Stomach (tissue), 19 donors: ENCODE measurements at places on chromosomes 7 and 10. TPM values are rescaled to one million over a fixed set of nuclear protein-coding genes. Genes with fewer than 3 reads are reported as not detected.

DNA sequence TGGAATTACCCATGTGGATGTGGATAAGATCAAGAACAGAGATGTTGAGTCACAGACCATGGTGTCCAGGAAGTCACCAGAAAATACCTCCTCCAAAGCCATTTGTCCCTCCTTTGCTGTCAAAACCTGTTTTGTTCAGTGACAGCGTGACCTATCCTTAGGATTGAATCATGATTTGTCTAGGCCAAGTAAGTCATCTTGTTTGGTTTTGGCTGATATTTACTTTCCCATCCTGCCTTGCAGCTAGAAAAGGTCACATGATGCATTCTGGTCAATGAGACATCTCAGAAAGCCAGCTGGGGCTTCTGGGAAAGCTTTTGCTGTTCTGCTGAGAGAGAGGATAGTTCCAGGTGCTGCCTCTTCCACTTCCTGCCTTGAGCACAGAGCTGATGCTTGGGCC, 225.3 kb upstream of the ZMIZ1 start:
- DNase-seq: no peak

DNA sequence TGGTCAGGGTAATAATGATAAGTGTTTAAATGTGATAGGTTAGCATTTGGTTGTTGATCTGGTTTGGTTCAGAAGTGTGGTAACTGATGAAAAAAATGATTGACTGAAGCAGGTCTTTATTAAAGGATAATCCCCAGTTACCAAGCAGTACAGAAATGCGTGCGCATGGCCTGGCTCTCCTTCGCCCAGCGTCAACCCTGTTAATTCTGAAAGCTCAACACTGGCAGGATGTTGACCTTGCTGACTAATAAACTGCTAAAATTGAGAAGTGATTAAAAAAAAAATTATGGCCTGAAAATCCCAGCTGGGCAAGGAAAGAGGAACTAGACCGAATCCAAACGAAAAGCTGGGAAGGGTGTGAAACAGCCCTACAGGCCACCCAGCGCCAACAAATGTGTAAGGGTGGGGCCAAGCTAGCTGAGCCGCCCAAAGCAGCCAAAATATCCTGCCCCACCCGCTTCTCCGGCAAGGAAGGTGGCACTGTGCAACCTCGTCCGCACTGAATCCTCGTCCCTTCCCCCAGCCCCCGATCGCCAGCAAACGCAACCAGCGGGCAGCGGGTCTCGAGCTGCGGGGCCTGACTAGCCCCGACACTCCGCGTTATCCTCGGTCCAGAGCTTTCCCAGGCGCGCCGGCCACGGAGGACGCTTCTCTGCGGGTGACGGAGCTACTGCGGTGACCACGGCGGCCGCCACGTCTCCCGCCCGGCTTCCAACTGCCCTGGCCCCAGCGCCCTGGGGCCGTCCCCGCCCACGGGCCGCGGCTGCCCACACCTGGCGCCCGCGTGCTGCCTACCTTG, 561 bp downstream of the SHTN1 start:
- DNase-seq: peak; percentile 66

- DNase-seq: no peak
Observed at GRCh38 chr10:77500754-77501151, 136.9 kb downstream of the KCNMA1 start.

DNA sequence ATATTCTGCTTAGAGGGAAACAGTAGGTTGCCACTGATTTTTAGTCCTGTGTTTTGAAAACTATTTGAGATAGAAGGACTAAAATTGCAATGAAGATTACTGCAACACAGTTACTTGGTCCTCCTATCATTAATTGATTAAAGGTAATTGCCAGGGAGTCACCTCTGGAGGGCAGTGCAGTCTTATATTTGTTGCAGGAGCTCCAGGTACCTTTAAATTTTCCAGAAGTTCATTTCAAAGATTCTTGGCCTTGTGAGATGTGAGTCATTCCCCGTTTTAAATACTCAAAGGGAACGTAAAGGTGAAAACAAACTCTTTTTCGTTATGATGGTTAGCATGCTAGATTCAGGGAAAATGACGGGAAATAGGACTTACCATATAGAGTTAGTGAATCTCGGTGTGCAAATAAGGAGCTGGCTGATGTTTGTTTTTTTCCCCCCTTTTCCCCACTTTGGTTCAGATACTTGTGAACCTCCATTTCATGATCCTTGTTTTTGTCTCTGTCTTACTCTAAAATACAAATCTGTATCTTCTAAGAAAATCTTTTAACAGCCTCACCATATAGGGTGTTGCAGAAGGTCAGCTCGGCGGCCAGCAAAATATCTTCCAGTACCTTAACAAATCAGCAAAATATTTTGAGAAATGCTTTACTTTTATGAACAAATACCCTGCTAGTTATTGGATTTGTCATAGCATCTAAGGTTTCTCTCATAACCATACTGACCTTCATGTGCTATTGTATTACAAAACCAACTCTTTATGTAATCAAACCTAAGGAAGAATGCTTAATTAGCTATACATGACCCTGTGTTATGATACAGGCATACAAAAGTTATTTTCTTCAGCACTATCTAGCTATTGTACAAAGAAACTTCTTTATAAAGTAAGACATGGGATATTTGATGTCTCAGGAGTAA, 143.0 kb upstream of the HDAC9 start:
- DNase-seq: peak; percentile 84

DNA sequence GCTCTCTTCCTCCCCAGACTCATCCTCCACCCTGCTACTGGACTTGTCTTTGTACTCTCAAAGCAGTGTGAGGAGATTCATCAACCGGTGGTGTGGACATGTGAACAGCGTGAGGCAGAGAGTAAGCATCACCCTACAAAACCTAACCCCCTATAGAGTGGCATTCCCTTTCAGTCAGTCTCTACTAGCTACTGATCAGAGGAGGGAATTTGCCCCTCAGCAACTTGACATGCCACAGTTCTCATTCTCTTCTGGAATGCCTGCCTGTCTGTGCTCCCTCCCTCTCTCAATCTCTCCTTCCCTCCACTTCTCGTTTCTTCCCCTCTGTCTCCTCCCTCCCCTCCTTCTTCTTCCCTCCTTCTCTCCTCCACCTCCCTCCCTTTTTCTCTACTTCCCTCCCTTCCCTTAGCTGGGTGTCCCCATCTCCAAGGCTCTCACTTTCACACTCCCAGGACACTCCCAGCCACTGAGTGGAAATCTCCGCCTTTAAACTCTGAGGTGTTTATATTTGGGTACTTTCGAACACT, 24.6 kb downstream of the H2AZ2 start:
- no peak for DNase-seq

The LRRC17 gene
- not detected for total RNA-seq

DNA sequence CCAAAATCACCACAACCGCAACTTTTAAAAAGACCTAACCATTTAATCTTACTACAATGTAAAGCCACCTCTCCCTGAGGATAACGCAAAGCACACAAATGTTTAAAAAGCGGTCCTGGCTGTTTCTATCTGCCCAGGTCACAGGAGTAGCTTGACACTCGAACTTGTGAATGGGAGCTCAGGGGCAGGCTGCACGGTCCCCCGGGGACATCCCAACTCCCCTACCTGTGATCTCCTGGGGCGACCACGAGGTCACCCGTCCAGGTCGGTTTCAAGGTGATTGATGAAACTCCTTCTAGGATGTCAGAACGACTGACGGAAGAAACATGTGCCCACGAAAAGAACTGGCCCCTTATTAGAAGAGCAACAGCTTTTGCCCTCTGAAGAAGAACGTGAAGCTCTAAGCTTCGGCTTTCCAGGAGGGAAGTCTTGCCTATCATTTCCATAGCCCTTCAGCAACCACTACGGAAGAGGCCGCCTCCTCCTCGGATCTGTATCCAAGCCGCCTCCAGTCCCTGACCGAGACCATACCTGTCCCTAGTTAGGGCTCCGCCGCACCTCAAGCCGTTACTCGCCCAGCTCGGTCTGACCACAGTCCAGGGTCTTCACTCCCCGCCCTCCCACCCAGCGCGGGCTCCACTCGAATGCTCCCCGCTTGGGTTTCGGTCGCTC, 459 bp downstream of the CYCS start:
- no peak for DNase-seq

The GNAI1 gene
- total RNA-seq: 36.6 TPM

GRCh38 chr10:116060864-116061263, 212.1 kb downstream of the GFRA1 start:
- DNase-seq: no peak

The LDB1 gene
- 34.4 TPM for total RNA-seq

DNA sequence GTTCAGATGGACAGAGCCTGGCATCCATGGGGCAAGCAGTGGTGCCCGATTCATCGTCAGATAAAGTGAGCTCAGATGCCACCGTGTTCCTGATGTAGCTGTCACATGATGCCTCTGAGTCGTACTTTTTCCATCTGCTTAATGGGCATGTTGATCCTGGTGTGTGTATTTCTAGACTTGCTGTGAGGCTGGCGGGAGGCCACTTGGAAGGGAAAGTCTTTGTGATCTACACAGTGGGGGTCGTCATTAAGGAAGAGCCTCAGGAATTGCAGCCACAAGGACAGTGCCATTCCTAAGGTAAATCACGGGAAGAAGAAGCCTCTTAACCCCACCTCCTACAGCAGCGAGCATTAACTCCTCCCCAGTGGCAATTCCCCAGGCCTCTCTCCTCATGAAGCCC, 63.0 kb downstream of the RGS10 start:
- no peak for DNase-seq

GRCh38 chr10:1050554-1050953, 1.6 kb upstream of the IDI1 start:
- no peak for DNase-seq

DNA sequence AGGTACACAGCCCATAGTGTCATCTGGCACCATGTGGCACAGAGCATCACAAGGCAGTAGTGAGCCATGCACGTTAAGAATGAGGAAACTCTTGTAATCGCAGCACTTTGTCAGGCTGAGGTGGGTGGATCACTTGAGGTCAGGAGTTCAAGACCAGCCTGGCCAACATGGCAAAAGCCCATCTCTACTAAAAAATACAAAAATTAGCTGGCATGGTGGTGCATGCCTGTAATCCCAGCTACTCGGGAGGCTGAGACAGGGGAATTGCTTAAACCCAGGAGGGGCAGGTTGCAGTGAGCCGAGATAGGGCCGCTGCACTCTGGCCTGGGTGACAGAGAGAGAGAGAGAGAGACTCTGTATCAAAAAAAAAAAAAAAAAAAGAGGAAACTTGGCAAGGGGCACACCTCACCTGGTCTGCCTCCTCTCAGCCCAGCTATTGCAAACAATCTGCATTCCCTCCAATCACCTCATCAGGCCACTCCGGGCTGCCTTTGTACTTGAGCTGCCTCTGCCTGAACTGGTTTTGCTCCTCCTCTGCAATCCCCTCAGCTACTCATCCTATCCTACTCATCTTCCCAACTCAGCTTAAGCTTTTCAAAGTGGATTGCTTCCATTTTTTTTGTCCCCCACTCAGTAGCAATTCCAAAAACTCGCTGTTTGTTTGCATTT, 46.0 kb upstream of the OPTN start:
- DNase-seq: no peak

GRCh38 chr10:91700273-91700672, 67.4 kb upstream of the PPP1R3C start:
- no peak for DNase-seq

DNA sequence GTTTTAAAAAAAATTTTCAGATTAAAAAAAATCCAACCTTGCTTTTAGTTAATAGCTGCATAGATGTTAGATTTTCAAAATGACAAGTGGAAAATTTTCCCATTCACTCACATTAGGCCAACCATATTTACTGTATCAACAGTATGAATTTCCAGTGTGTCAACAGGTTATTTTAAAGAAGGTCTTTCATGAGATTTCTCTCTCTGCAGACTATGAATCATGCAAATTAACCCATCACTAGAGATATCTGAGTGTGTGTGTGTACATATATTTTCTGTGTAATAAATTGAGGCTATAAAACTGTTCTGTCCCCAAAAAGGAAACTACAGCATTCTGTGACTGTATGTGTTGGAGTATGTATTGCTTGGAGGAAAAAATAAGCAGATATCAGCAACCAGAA, 305.6 kb downstream of the ARL4A start:
- no peak for DNase-seq

The CAMK1D gene
- total RNA-seq: 26.9 TPM

The OR2A12 gene
- total RNA-seq: not detected

- DNase-seq: peak; percentile 44
Observed at GRCh38 chr10:114343623-114344505, 60.4 kb downstream of the AFAP1L2 start.

The HMX3 gene
- total RNA-seq: 0.37 TPM

DNA sequence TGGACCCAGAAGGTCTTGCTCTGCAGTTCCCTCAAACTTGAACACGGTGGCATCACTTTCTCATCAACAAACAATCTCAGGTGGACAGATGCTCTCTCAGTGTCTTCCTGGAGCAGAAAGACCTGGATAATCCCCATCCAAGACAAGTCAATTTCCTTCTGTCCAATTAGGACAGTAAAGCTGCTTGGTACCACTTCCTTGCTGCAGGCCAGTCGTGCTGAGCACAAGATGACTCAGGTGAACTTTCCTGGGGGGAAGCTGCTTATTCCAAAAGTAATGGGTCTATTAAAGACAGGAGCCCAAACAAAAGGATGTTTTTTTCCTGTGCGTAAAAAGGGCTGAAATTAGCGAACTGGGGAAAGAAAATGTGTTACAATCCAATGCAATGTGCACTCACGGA, 107.6 kb upstream of the AFAP1L2 start:
- DNase-seq: no peak

The CCDC7 gene
- 2.0 TPM for total RNA-seq

- DNase-seq: no peak
Observed at GRCh38 chr7:47267346-47267745, 314.6 kb downstream of the TNS3 start.

The WNT8B gene
- total RNA-seq: not detected

GRCh38 chr10:113680190-113681111, 739 bp downstream of the CASP7 start:
- DNase-seq: peak; percentile 69

The COL28A1 gene
- total RNA-seq: 4.9 TPM

DNA sequence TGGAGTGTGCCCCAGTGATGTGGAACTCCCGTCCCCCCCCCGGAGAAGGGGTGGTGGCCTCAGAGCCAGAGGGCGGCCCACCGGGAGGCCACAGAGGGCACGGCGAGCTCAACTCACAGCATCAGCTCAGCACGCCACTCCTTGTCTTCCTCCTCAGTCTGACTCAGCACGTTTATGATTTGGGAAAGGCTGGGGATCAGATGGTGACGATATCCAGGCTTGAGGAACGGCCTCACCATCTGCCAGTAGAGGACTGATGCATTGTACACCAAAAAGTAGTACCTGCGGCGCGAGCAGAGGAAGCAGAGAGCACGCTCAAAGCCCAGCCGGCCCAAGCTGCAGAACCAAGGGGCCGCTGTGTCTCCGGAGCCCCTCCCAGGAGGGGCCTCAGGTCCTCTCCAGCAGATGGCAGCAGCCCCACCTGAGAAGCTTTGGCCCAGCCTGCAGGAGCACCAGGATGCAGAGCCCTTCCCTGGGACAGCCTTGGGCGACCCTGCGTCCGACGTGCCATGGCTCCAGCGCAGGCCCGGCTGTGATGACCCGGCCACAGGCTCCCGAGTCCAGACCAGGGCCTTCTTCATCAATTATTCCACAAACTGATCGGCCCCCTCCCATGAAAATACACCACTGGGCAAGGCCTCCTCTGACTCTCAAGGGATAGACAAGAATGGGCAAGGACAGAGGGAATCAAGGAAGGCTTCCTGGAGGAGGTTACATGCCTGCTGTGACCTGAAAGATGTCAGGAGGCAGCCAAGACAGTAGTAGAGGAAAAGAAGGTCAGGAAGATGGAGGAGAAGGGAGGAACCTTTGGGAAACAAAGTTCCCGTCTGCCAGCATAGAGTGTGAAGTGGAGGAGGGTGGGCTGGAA, 3.7 kb downstream of the CFAP46 start:
- DNase-seq: no peak

- DNase-seq: no peak
Observed at GRCh38 chr7:55086413-55087201, 67.8 kb downstream of the EGFR start.
